ENCODE measurements at places on chromosomes 7 and 10.

- no peak for DNase-seq
These were observed 135.5 kb downstream of the ALOX5 start for GRCh38 chr10:45509491-45509890.

- DNase-seq: no peak
These were observed 124.9 kb upstream of the TCERG1L start for GRCh38 chr10:131436458-131436857.

DNA sequence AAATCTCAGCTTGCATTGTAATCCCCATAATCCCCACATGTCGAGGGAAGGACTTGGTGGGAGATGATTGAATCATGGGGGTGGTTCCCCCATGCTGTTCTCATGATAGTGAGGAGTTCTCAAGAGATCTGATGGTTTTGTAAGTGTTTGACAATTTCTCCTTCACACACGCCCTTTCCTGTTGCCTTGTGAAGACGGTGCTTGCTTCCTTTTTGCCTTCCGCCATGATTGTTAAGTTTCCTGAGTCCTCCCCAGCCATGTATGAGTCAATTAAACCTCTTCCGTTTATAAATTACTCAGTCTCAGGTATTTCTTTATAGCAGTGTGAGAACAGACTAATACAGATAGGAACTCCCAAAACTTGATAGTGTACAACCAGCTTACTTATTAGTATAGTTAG is 98.6 kb downstream of the CREM start:
- DNase-seq: no peak

DNA sequence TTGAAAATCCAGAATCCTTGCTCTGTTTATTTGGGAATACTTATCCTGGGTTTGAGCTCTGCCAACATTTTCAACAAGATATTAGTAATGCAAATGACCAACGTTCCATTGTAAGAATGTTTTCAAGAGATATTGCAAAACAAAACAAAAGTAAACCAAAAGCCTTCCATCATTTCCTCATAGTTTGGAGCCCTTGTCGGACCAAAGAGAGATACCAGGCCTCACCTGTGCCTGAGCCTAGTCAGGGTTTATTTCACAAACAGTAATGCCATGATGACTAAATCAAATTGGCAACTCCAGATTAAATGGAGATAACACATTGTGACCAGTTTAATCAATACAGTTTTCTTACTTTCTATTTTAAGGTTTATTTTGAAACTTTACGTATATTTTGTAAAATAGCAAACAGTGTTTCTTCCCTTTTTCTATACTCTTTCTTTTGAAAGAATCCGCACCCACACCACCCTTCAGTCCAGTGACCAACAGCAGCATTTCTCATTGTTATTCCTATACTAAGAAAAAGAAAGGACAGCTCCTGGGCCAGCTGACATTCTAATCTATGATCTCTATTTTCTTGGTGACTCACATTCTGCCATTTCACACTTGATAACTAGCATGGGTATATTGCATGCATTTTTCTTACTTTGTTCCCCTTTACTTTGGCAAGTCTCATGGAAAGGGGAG is 168.5 kb upstream of the MEOX2 start:
- no peak for DNase-seq

GRCh38 chr10:125034675-125035074 is 92.8 kb downstream of the ZRANB1 start:
- DNase-seq: no peak

DNA sequence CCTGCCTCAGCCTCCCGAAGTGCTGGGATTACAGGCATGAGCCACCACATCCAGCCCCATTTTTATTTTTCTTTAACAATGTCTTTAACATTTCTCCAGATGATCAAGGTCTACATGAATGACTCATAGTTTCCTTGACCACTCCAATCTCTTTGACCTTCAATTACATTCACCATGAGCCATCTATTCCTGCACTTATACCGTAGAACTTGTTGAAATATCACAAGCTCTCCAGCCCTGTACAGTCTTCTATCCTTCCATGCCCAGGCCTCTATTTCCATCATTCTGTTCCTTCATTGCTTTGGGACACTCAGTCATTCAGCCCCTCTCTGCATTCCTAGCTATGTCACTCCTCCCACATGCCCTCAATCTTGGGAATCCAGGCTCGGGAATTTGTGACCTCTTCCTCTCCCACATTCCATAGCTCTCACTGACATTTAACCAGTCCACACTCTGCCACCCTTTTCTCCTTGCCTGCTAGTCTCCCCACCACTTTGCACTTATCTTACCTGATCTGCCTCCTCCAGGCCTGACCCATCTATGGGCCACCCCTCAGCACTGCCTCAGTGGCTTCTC is 151.8 kb upstream of the STK17A start:
- no peak for DNase-seq

Measured in activated CD4-positive, alpha-beta T cell treated with anti-CD3 and anti-CD28 coated beads, Interleukin-2, amount 10 ng/mL, durations not matched to agents 7 days and 5 days (primary cell).